ENCODE measurements at places on chromosomes 5 and 9.
A peak's percentile ranks its signal among the peaks of the same experiment; 100 is the strongest.

DNA sequence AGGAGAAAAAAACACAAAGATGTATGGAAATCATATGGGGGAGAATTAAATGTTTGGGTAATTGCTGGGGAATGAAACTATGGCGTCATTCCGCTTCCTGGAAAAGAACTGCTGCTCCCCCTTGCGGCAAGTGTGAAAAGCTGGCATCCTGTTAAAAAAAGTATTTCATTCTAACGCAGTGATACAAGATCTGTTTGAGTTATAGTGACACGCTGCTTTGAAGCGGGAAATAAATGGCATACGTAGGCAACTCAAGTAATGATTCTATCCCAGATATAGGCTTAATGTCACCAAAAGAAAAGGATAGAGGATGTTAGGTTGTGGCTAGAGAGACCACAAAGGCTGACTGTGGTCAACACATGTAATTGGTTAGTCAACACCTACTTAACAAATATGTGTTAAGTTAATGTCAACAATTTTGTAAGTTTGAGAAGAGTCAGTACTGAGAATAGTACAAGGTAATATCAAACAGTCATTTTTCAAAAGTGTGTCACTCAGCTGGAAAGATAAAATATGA, 70.2 kb upstream of the ALDH1A1 start:
- DNase-seq, result peak; percentile 29

GRCh38 chr5:66527478-66528035, 68.6 kb upstream of the MAST4 start:
- DNase-seq, result no peak

GRCh38 chr5:5341531-5342292, 80.8 kb upstream of the ICE1 start:
- DNase-seq, result no peak

- DNase-seq, result no peak
Measured at GRCh38 chr5:125440905-125441304, 694.5 kb upstream of the ZNF608 start.

DNA sequence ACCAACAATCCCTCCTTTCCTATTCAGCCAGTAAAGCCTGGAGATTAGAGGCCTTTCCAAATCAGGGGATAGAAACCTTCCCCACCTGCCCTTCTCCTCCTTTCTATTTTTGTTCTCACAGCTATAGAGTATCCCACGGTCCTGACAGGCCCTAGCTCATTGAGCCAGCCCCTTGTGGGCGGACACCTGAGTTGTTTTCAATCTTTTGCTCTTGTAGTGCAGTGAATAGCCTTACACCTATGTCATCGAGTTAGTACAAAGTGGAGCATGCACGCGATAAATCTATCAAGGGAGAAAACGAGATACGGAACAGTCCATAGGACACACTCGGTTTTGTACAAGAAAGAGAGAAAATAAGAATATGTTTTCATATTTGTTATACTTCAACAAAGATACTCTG, 77.2 kb downstream of the TSPAN17 start:
- peak; percentile 28 for DNase-seq

DNA sequence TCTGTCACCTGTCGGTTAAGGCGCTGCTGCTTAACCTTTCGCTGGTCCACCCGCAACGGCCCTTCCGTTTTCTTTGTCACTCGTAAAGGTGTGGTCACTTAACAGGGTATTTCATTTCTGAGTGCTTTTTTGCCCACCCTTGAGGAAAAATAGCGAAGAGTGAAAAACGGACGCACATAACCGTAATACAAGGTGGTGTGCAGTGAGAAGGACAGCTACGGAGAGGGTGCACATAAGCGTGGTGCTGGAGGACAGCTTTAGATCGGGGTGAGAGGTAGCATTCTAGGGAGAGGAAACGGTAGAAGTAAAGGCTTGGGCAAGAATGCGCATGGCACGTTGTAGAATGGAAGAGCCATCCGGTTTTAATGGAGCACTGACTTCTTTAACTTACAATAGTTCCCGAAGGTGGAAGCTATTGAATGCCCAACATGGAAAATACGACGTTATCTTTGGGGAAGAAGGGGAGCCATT, 761 bp downstream of the CCT5 start:
- DNase-seq, result no peak

DNA sequence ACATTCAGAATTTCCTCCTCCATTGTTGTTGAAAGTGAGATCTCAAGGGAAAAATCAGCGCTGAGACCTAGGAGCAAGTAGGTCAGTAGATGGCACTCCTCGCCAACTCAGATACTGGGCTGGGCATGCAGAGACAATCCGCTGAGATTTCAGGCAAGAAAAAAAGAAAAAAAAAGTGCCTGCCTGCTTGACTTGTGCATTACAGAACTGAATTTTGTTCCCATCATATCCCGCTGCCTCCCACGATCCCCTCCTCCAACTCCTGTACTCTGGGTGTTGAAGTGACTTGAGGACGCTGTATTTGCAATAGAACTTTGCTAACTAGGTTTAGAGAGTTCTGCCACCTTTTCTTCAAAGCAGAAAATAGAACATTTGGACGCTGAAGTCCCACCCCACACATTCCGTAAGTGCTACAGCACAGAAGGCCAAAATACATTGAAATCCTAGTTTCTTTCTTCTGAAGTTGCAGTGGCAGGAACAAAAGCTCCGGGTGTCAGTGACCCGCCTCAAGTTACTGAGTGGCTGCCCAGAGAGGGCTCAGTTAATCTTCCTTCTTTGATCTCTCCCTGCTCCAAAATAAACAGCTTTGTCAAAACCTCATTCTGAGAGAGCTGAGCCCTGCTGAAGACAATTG, 265.8 kb downstream of the MLLT3 start:
- peak; percentile 39 for DNase-seq

- no peak for DNase-seq
Measured at GRCh38 chr9:99745085-99745484, 76.6 kb upstream of the NR4A3 start.

DNA sequence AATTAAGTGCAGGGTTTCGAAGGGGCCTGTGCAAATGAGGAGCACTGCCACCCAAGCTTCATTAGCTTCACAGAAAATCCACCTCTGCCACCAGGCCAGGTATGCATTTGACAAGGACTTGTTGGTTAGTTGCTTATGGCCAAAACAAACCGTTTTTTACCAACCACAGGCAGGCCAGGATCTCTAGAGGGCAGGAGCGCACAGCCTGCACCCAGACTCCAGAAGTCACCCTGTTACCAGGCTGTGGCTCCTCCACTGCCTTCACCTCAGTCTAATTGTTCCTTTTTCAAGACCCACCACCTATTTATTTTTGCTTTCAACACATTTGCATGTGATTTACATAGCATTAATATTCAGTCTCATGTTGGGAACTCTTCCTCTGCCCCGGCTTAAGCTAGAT, 78.3 kb upstream of the HSPA9 start:
- no peak for DNase-seq
